ENCODE measurements at places on chromosomes 4 and X.

DNA sequence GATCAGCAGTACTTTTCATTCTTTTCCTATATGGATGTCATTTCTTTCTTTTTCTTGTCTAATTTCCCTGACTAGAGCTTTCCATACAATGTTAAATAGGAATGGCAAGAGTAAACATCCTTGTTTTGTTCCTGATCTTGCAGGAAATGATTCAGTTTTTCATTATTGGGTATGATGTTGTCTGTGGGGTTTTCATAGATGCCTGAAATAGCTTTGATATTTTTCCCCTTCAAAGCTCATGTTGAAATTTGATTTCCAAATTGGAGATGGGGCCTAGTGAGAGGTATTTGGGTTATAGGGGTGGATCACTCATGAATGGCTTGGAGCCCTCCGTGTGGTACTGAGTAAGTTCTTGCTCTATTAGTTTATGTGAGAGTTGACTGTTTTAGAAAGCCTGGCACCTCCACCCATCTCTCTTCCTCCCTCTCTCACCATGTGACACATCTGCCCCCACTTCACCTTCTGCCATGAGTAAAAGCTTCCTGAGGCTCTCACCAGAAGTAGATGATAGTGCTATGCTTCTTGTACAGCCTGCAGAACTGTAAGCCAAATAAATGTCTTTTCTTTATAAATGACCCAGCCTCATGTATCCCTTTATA, 22.3 kb upstream of the VSIG1 start:
- DNase-seq, result no peak

DNA sequence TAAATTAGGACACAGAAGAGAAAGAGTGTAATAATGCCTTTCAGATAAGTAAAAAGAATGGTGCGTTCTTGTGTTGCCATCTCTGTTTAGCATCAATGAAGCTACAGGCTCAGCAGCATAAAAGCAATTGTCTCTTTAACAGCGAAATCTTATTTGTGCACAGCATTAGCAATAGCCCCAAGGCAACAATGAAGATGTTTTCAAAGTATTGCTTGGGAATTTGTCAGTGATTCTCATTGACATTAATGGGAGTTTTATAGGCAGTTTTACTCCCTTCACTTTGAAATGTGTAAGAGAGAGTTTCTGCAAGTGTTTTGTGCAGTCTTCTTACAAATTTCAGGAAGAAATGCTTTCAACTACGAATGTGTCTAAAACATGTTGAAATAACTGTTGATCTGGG, 633.0 kb downstream of the TLL1 start:
- DNase-seq, result no peak

GRCh38 chr4:1084796-1085403, 28.5 kb downstream of the RNF212 start:
- no peak for DNase-seq

- no peak for DNase-seq
These were observed 187.2 kb downstream of the SHOX start for GRCh38 chrX:817759-818300.

GRCh38 chrX:37380924-37381323, 31.8 kb downstream of the PRRG1 start:
- no peak for DNase-seq

GRCh38 chrX:48975541-48975940, 3.9 kb upstream of the KCND1 start:
- DNase-seq, result no peak

DNA sequence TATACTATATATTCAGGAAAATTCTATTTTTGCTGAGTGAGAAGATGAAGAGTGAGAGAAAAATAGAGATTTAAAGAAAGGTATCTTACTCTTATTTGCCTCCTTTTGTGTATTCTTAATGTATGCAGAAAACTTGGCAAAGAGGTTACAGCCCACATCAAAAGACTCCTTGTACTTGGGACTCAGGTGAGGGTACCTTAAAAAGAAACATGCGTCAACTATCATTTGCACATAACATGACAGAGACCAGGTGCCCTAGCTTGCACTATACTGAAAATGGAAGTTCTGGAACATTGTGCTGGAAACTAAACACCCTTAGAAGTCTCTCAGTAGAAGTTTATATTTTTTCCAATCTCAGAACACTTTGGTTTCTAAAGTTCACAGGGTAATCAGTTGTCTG, 15.6 kb upstream of the RAB39B start:
- no peak for DNase-seq

DNA sequence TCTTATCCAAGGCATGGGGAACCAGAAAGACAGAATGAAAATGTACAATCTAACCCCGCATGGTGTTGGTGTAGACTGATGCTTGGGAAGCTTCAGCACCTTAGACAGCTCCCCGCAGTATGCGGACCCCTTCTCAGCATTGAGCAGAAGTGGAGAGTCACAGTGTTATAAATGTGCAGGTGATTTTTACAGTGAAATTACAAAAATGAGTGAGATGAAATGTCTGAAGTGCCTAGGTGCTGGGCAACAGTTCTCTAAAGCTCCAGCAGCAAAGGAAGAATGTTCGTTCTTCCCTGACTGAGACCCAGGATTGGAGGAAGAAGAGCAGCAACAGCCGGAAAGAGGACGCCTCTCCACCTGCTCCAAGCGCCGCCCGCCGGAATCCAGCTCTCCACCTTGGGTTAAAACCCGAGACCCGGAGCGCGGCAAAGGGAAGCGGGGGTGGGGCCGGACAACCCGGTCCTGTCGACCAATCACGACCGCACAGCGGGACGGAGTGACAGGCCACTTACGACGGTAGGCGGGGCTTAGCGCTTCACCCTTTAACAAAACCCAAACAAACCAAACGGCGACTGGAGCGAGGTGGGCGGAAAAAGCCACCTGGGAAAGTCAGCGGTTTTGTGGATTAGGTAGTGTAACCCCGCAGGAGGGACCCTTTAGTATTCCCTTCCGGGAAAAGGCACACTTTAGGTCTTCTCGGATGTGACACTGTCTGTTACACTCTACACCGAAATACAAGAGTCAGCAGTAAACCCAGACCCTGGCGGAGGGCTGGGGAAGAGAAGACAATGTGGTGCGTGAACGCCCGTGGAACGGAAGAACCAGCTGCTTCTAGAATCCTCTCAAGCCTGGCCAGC, at the start of gene GLRA3:
Gene GLRA3, minus strand, starts transcription at position 403 of the 857 bp plus-strand sequence. CDS start 436 bp downstream, outside the sequence.
- no peak for DNase-seq

GRCh38 chr4:123649645-123650391, 253.2 kb downstream of the SPRY1 start:
- no peak for DNase-seq

- no peak for DNase-seq
These were observed 62.4 kb upstream of the WDFY3 start for GRCh38 chr4:85028910-85029309.

GRCh38 chr4:100208459-100208858, 18.2 kb upstream of the DDIT4L start:
- no peak for DNase-seq

DNA sequence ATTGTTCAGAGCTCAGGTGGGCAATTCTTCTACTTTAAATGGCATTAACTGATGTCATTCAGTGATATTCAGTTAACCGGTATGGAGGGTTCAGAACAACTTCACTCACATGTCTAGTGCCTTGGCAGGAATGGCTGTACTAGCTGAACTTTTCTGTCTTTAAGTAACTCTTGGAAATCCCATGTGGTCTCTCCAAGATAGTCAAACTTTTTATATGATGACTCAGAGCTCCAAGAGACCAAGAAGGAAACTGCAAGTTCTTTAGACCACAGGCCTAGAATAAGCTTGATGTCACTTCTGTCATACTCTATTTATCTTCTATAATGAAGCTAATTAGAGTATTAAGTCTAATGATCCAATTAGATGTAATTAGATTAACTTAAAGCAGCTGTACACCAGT, 24.9 kb downstream of the LHFPL1 start:
- DNase-seq, result no peak

DNA sequence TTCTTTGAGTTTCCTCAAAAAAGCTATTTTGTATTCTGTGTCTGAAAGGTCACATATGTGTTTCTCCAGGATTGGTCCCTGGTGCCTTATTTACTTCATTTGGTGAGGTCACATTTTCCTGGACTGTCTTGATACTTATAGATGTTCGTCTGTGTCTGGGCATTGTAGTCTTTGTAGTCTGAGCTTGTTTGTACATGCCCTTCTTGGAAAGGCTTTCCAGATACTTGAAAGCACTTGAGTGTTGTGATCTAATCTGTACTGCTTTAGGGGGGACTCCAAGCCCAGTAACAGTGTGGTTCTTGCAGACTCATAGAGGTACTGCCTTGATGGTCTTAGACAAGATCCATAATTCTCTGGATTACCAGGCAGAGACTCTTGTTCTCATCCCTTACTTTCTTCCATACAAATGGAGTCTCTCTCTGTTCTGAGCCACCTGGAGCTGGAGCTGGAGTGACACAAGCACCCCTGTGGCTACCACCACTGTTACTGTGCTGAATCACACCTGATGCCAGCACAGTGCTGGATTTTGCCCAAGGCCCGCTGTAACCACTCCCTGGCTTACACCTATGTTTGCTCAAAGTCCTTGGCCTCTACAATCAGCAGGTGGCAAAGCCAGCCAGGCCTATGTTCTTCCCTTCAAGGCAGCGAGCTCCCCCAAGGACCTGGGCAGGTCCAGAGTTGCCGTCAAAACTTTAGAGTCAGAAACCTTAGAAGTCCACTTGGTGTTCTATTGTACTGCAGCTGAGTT, 72.3 kb upstream of the EFHC2 start:
- DNase-seq, result no peak

DNA sequence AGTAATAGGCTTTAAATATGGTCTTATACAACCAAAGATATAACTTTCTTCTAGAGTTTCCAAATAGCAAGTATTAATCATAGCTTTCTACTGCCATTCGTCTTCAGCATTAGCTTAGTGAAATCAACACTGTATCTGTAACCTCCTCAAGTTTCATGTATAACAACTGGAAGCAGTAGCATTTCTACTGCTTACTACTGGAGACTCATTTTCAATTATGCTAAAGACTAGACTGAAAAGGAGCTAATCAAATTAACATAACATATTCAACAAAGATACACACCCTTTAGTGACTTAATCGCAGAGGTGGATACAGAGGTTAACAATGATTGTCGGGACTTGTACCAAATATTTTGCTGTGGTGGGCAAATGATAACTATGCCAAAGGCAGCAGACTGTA, 344.2 kb upstream of the TEX13C start:
- DNase-seq, result no peak

DNA sequence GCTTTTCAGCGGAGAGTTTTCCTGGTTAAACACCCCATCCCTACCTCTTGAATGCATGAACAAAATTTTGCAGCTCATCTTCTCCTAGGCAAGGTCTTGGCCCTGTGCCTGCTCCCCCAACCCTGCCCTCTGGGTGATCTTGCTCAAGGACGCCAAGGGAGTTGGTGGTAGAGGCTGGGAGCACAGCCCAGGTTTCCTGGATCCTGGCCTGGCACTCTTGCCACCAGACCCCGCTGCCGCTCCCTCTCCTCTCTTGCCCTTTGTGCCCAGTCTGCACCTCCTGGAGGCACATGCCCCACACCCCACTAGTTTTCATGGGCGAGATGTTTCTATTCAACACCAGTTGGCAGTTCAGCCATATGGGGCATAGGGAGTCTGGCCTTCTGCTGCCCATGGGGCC, 37.3 kb downstream of the TSC22D3 start:
- no peak for DNase-seq

DNA sequence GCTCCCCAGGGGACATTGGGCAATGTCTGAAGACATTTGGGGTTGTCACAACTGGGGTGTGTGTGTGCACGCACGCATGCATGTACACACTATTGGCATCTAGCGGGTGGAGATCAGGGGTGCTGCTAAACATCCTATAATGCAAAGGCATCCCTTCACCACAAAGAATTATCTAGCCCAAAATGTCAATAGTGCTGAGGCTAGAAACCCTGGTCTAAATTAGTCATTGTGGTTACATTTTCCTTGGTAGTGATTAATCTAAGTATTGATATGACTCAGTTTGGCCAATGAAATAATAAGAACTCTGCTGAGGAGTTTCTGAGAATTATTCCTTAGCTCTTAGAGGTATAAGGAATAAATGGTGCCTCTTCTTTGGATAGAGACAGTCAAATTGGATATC, 200.2 kb downstream of the CLCN4 start:
- no peak for DNase-seq

DNA sequence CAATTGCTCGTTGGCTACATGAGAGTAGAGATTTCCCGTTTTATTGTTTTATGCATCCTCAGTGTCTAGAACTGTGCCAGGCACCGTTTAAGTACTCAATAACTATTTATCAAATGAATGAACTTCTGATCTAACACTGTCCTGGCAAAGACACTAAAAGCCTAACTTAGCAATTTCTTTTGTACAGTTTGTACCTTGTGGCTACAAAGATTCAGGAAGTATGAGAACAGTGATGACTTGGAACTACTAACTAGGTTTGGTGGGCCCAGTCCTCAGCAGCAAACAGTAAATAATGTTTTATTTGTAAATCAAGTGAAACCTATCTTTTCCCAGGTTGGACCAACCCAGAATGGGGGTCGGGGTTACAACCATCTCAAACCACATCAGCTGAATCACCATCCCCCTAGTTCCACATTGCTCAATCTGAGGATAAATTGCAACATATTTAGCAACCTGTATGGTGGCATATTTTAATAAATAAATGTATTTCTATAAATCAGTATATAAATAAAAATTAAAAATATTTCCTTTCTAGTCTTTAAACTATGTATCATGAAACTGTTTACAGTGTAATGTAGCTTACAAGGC, 12.3 kb upstream of the SCRG1 start:
- no peak for DNase-seq

Data from stimulated activated CD8-positive, alpha-beta memory T cell treated with anti-CD3 and anti-CD28 coated beads, Interleukin-2, amount 100 ng/mL, for 1 hour (primary cell).